ENCODE measurements at places on chromosomes 1 and 21.

DNA sequence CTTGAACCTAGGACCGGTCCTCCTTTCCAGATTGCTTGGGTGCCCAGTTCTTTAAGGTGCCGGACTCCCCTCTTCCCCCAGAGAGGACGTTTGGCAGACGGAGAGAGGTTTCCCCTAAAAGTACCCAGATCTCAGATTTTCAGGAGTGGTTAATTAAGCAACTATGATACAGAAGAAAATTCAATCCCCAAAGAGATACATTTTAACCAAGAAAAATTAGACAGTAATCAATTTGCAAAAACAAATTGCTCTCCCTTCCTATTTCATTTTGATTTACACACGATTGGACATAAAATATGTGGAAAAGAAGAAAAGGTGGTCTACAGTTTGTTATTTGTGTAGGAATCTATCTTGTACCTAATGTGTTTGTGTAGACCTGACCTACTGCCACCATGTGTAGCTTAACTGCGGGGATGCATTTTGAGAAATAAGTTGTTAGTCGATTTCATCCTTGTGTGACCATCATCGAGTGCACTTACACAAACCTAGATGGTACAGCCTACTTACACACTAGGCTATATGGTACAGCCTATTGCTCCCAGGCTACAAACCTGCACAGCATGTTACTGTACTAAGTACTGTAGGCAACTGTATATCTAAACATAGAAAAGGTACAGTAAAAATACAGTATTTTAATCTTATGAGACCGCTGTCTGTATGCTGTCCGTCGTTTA, 755 bp downstream of the RPAP2 start:
- no peak for DNase-seq

DNA sequence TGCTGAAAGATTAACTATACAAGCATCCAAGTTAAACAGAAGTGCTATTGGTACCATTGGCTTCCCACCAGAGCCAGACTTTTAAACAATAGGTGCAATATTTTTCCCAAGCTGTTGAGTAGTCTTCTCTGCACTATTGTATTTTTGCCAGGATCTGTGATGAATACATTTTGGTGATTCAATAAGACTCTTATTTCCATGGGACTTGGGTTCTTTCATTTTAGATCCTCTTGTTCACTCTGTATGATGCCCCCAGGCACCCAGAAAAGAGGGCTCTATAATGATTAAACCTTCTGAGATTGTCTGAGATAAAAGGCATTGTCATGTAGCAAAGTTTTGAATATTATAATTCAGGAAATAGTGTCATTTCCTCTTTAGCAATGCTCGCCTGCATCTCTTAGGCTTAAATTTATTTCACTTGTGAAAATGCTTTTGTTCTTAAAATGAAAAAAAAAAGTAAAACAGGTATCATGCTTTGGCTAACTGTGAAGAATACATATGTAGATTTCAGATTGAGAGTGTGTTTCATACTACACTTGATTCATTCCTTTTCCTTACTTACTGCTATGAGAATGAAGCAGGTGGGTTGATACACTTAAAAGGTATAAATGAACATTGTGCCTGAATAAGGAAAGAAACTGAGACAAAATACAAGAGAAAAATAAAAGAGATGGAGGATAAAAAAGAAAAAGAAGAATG, 275.0 kb downstream of the HMCN1 start:
- DNase-seq: no peak

GRCh38 chr1:43883321-43883720, 50.3 kb upstream of the ARTN start:
- DNase-seq: no peak

DNA sequence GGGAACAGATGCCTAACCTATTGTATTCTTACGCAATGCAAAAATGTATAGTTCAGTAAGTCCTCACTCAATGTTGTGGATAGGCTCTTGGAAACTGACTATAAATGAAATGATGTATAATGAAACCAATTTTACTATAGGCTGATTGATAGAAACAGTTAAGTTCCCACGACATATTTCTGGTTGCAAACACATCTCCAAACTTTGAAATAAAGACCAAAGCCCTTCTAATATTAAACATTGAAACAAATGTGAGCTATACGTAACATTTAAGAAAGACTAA, 29.1 kb downstream of the MAP3K21 start:
- no peak for DNase-seq

DNA sequence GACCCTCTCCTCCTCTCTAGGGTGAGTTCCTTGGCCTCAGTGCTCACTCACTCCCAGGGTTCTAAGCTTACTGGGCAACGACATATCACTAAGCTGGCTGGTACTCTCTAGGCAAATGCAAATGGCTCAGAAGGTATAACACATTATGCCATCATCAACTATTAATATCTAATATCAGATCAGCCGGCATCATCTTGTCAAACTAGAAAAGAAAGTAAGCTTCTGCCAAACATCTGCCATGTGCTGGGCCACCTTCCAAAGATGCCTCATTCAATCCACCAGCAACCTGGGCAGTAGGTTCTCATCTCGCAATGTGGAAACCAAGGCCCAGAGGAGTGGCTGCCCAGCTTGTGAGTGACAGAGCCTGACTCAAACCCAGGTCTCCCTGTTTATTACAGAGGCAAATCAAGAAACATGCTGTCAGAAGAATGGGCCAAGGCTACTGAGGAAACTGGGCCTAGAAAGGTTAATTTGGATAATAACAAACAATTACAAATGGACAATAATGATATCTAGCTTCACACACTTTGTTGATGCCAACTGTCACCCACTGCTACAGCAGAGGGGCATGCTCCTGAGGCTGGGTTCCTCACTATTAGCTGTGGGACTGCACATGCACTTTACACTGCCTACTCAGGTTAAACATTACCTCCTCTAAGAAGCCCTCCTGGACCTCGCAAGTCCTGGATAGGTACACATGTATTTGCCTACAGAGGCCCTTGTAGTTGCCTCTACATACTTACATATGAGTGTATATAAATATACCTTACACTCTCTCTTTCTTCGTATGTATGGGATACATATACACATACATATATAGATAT, 183.3 kb upstream of the JUN start:
- no peak for DNase-seq

- no peak for DNase-seq
Observed at GRCh38 chr21:15688016-15688415, 41.8 kb upstream of the USP25 start.

GRCh38 chr1:24902471-24902891, 27.6 kb downstream of the RUNX3 start:
- no peak for DNase-seq

DNA sequence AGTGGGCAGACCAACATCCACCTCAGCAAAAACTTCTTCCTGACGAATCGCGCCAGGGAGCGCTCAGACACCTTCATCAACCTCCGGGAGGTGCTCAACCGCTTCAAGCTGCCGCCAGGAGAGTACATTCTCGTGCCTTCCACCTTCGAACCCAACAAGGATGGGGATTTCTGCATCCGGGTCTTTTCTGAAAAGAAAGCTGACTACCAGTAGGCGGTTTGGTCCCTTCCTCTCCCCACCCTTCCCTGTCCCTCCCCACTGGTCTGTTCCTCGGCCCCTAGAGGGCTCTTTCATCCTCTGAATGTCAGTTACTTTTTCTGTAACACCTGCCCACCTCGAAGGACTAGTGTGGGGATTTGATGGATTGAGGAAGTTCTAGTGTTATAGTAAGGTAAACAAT, 46.9 kb downstream of the CAPN2 start:
- DNase-seq: no peak

- no peak for DNase-seq
Observed at GRCh38 chr1:5571861-5572401, 420.3 kb downstream of the NPHP4 start.

DNA sequence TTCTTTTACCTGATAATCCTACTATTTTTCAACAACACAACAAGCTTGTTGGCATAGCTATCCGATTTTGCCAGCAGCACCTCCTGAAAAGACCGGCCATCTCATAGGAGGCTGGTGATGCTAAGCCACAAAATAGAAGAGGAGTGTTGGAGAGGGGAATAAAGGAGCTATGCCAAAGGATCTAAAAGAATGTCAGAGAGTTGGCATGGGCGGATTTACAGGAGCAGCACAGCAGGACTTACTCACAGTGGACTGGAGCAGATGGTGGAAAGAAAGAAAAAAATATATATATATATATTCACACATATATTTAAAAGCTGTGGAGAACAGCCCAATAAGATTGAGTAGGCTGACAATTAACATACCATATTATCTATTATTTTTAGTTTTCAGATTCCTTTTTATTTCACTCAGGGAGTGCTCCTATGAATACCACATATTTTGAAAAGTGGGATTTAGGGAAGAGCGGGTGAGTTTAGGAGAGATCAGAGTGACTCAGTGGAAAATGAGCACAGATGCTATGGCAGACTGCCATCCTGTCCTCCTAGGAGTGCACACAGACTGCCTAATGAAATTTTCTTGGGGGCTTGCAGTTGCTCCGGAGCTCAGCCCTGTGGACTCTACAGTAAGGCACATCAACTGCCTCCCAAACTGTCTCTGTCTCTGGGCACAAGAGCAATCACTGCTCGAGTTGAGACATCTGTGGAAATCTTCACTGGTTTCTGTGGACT, 394.4 kb upstream of the CHRM3 start:
- peak; percentile 17 for DNase-seq

DNA sequence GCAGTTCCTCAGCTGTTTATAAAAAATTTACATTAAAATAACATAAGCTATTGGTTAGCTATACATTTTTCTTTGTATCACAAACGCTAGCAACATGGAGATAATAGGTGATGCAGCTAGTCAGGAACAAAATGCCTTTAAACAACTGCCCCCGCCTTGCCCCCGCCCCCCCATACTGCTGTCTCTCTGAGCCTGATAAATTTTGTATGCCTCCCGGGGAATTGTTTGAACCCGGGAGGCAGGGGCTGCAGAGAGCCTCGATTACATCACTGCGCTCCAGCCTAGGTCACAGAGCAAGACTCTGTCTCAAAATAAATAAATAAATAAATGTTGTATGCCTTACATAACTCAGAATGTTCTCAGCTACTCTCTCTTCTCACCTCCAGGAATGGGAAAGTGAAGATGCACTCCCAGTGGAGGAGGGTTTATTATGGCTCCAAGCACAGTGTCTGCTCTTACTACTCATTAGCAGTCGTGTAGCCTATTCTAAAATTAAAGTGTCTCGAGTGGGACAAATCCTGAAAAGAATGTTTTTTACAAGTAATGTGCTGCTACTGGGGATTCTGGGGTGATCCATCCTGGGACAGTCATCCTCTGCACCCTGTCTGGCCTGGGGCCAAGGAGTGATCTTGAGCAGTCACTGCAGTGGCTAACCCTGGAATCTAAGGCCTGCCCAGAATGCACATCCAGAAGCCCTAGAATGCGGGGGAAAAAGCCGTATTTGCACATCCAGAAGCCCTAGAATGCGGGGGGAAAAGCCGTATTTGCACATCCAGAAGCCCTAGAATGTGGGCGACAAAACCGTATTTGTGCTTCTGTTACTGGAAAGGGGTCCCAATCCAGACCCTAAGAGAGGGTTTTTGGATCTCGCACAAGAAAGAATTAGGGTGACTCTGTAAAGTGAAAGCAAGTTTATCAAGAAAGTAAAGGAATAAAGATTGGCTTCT, 39.4 kb upstream of the ZNF496 start:
- no peak for DNase-seq

DNA sequence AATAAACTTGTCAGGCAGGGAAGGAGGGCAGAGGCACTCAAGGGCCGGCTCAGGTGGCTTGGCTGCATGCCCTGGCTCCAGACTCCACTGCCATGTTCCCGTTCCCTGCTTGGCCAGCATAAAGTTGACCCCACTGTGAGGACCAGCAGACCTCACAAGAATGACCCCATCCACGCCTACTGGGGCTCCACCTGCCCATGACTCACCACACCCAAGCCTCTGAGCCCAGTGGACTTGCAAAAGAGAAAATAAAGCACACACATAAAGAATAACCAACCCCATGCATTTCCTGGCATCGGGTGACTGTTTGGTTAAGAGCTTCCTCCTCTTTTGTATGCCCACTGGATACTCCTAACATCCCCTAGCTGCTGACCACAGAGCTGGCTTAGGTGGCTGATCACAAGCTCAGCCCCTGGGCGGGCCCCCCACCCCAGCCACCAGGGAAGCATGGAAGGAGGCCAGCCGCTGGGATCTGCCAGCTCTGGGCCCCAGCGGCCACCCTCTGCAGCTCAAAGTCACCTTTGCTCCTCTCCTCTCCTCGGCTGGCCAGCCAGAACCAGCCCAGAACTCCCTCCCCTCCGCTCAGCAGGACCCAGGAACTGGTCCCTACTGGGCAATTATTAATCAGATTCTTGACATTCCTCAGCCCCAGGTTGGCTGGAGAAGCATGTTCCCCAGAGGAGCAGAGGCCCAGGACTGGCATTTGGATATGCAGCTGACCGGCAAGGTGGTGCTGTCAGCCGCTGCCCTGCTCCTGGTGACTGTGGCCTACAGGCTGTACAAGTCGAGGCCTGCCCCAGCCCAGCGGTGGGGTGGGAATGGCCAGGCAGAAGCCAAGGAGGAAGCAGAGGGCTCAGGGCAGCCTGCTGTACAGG, at the start of gene KLHDC7A:
TSS of gene KLHDC7A (plus strand) at position 616 of the 875 bp plus-strand sequence. CDS start at position 668, 52 bp downstream.
- no peak for DNase-seq

GRCh38 chr1:82625537-82625936, 824.8 kb downstream of the ADGRL2 start:
- DNase-seq: no peak

GRCh38 chr21:26918323-26919079, 48.4 kb downstream of the ADAMTS5 start:
- peak; percentile 59 for DNase-seq

DNA sequence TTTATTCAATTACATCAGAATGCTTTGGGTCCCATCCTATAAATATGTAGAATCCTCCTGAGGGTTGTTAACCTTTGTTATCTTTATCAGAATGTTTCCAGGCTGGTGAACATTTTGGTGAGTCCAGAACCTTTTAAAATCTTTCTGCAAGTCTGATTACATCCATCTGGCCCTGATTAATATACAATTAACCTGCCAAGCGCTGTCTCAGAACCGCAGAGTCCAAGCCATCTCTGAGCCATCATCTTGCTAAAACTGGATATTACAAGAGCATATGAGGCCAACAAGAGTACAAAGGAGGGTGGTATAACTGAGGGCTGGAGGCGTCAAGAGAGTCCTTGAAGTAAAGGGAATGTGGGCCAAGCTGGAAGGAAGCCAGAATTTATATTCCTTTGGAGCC, 88.6 kb upstream of the ZC3H11B start:
- DNase-seq: no peak

DNA sequence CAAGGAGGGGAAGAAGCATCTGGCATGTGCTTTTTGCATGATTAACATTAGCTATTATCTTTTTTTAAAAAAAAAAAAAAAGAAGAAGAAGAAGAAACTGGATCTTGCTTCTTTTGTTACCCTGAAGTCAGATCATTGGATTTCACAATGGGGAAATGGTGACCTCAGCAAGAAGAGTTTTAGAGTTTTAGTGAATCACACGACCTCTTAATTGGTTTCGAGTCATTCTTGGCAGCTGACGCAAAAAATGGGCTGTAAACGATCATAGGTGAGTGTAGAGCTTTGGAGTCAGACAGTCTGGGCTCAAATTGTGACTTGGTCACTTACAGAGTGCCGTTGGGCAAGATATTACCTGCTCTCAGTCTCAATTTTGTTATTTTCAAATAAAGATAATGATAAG, 33.3 kb upstream of the PGBD5 start:
- no peak for DNase-seq

DNA sequence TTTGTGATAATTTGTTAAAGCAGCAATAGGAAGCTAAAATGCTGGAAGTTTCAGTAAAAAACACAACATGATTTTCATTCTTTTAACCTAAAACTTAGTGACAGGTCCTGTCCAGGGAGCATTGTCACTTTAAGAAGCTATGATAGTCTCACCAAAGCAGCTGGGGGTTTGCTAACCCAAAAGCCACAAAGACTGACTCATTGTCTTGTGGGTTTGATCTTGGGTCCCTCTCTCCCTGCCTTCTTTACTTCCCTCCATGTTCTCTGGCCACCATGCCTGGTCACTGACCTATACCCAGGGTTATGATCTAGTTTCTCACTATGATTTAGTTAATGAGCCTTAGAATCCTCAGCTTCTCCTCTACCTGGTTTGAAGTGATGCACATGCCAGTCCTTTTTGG, 213.5 kb upstream of the PTGFR start:
- DNase-seq: peak; percentile 86

All from HS-27A (cell line).